ENCODE measurements at places on chromosomes 3 and 15.

GRCh38 chr15:72136170-72137051, 18.2 kb downstream of the SENP8 start:
- DNase-seq = no peak

DNA sequence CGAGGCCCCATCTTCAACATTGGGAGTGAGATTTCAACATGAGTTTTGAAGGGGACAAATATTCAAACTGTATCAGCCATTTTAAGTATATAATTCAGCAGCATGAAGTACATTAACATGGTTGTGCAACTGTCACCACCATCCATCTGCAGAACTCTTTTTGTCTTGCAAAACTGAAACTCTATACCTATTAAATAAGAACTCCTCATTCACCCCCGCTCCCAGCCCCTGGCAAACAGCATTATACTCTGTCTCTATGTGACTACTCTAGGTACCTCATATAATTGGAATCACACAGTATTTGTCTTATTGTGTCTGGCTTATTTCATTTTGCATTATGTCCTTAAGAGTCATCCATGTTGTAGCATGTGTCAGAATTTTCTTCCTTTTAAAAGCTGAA, 110.1 kb downstream of the MAP2K5 start:
- no peak for DNase-seq

DNA sequence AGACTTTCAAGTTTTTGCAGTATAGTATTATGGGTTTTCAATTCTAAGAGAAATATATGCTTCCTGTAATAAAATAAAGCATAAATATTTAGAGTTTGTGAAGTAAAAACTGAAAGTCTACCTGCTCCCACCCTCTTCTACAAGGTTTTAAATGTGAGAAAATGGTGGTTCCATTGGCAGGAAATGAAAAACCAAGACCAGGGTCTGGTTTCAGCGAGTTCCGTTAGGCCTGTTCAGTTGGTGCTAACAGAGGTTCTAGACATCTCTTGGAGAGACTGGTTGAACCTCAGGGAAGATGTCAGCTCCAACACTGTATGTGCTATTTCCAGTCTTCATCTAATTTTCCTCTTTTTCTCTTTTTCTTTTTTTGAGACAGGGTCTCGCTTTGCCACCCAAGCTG, 11.8 kb upstream of the MYO1E start:
- DNase-seq = no peak

DNA sequence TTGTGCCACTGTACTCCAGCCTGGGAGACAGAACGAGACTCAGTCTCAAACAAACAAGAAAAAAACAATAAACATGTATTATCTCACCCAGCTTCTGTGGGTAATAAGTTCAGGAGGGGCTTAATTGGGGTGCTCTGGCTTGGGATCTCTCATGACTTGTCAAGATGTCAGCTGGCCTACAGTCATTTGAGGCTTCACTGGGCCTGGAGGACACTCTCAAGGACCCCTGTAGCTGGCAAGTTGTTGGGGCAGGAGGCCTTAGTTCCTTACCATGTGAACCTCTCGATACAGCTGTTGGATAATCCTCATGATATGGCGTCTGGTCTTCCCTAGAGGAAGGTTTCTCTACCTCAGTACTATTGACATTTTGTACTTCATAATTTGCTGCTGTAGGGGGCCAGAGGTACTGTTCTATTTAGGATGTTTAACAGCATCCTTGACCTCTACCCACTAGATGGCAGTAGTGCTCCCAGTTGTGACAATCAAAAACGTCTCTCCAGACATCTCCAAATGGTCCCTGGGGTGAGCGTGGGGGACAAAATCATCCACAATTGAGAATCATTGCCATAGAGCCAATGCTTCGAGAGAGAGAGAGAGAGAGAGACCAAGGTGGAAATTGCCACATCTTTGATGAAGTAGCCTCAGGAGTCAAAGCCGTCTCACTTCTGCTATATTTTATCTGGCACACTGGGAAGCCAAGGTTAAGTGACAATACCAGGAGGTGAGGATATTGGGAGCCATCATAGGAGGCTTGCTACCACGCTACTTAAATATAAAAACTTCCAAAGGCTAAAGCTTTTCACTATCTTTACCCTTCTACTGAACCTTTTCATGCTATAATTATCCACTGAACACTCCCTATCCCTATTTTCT, 23.9 kb upstream of the SLTM start:
- peak; percentile 11 for DNase-seq

GRCh38 chr15:34366271-34367065, 528 bp downstream of the LPCAT4 start:
- no peak for DNase-seq

GRCh38 chr15:80433836-80434235, 29.7 kb downstream of the ARNT2 start:
- DNase-seq = no peak

DNA sequence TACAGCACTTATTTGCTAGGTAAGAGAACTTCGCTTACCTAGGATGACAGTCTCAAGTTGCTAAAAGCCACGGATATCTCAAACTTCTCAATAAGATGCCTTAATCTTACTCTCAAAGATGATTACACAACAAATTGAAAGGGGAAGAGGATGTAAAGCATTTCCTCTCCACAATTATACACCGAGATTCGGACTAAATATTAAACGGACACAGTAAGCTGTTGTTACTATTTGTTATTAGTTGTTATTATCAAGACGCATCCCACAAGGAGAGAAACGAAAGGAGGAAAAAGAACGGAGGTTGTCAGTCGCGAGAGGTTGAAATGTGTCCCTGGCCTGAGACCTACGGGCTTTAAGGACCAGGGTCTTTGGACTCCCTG, 660 bp downstream of the ZNF106 start:
- no peak for DNase-seq

GRCh38 chr15:60620708-60621107, 141.8 kb upstream of the ICE2 start:
- DNase-seq = no peak

- DNase-seq = no peak
Observed at GRCh38 chr15:51840692-51841091, 11.2 kb downstream of the TMOD3 start.

DNA sequence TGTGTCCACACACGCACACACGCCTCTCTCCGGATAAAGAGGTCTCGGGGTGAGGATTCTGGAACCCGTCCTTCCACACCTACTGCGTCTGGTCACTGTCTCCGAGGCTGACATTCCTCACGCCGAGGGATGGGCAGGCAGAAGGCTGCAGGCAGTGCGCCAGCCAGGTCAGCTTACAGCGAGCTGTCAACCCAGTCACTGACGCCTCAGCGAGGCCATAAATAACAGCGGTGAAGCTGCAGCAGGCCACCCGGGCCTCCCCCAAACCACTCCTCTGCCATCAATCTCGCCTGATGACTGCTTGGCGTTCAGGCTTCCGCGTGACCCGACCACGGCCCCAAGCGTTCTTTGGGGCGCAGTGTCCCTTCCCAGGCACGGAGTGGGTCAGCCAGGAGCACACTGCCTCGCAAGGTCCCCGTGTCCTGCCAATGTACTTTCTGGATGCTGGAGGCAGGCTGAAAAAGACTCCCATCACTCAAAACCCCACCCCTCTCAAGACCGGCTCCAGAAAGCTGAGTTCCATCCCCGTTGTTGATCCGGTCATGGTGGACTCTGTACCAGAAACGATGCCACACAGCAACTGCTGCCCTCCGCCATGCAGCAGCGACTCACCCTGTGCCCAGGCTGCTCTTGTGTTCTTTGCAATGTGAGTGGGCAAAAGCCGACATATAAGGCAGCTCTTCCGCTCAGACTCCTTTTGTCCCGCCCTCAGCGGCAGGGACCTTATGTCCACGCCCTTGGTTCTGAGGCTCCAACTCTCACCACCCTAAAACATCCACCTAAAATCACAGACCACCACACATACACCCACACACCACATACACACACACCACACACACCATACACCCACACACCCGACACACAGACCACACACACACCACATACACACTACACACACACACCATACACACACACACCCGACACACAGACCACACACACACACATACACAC, 27.1 kb downstream of the CPN2 start:
- DNase-seq = no peak

GRCh38 chr15:40352281-40352901, 1.6 kb downstream of the PHGR1 start:
- no peak for DNase-seq

- DNase-seq = no peak
Observed at GRCh38 chr3:50385754-50386153, 26.4 kb upstream of the TMEM115 start.

DNA sequence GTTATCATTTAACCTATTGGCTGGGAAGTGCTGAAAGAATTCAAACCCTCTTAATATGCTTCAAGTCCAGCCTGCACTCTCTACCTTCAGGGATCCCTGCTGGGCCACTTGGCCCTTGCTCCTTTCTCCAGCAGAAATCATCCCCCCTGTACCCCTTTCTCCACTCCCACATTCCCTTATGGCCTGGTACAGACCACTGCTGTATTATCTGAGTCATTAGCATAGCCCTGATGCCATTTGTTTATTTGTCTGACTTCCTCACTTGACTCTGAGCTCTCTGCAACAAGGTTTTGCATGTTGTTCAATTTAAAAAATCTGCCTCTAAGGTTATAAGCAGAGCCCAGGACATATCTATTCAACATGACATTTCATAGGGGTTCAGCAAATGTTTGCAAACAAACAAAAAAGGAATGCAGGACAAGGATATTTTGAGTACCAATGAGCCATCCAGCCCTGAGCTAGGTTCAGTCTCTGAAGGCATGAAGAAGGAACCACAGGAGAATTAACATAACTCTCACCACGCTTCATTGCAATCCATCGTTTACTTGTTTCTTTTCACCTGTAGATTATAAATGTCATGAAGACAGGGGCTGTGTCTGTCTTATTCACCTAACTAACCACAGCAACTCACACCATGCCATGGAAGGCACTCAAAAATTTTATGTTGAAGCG, 26.6 kb upstream of the HES1 start:
- DNase-seq = no peak

DNA sequence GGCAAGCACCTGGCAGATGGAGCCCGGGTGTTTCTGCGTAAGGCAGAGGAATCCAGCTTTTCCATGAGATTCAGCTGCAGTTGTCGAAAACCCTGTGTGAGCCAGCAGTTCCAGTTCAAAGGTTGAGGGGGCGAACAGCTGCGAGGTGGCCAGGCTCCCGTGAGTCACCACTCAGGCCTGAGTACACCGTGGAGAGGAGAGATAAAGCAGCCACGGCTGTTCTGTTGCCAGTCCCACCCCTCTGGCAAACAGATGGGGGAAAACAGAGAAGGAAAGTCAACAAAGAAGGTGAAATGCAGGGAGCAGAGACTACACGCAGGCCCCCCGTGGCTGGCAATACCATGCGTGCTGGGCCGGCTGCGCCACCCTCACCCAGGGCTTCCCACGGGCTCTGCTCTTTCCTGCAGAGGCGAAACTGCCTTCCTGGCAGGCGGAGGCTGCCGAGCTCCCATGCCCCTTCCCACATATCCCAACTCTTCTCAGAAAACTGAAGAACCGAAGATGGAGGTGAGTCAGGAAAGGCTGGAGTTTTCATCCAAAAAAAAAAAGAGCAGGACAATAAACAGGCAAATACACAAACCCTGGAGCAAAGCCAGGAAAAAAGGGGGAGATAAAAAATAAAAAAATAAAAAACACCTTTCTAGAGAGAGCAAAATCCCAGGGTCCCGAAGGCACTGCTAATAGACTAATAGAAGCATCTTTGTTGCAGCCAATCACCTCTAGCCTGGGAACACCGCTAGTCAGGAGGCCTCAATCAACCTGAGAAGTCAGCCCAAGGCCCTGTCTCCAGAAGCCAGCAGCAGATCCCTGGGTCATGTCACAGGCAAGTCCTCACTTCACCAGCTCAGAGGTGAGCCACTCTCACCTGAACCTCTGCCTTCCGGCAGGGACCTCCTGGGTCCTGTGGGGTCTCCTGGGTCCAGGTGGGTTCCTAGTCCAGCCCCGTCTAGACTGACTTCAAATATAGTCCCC, 37.7 kb downstream of the FAM174B start:
- peak; percentile 55 for DNase-seq

- no peak for DNase-seq
Observed at GRCh38 chr15:77002954-77003912, 8.3 kb downstream of the PSTPIP1 start.

- DNase-seq = no peak
Observed at GRCh38 chr15:58551084-58551763, 119.4 kb downstream of the LIPC start.

DNA sequence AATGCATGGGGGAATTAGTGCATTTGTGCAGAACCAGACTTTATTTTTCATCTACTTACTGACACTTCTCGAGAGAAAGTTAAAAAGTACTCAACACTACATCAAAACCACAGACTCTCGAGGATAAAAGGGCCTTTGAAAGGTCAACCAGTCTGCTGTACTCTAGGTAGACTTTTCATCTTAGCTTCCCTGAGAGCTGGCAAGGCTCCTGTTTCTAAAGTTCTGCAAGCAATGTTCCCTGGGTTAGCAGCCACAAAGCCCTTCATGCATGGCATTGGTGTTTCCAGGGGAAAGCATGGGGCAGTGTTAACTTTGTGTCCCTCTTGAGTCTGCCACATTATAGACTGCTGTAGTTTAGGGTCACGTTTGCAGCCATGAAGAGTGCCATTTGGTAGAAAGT, 106.4 kb upstream of the PFN2 start:
- DNase-seq = no peak

- no peak for DNase-seq
Observed at GRCh38 chr3:5332270-5332956, 144.9 kb downstream of the EDEM1 start.

- DNase-seq = no peak
Observed at GRCh38 chr3:67685499-67685898, 31.1 kb upstream of the SUCLG2 start.

DNA sequence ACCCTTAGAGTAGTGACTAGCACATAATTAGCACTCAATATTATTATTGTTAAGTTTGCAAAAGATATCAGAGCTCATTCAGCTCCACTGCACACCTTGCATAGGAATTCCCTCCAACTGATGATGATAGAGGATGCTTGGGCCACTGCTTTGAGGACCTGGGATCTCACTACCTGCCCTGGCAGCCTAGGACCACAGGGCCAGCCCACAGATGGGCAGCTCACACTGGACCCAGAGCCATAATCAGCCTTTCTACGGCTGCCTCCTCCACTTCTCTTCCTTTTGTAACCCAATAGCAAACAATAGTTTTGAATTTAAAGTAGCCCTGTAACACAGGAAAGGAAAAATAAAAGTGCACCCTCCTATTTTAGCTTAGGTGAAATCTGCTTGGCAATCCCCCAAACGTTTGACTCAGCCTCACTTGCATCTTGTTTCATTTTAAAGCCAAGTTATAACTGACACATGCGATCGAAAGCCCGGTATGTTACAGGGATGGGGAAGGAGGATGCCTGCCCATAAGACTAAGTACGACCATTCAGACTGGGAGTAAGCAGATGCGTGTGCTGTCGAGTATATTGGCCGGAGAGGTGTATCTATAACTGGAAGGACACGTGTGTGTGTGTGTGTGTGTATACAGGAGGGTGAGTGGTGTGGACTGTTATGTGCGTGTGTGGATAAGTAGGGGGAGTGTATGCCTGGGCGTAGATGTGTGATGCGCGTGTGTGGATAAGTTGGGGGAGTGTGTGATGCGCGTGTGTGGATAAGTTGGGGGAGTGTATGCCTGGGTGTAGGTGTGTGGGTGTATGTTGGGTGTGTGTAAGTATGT, 65.9 kb downstream of the CPN2 start:
- no peak for DNase-seq

DNA sequence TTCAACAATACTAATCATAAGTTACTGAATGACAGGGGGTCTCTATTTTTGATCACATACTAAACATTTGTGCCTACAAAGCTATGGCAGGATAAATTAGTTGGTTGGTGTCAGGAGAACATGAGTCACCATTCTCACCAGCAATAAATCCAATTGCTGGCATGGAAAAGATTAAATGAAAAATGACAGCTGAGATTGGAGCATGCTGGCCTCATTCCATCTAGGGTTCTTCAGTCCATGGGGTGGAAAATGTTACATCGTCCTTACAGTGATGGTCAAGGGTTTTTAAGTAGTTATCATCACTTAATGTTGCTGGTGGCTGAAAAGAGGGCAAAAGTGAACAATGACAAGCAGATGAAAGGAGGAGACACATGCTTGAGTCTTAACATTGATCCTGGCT, 180.1 kb upstream of the BCL6 start:
- no peak for DNase-seq

Data from NCI-H187 treated with DMSO at 0.1 percent for 48 hours (cell line).